ENCODE measurements at places on chromosomes 7 and 10.

DNA sequence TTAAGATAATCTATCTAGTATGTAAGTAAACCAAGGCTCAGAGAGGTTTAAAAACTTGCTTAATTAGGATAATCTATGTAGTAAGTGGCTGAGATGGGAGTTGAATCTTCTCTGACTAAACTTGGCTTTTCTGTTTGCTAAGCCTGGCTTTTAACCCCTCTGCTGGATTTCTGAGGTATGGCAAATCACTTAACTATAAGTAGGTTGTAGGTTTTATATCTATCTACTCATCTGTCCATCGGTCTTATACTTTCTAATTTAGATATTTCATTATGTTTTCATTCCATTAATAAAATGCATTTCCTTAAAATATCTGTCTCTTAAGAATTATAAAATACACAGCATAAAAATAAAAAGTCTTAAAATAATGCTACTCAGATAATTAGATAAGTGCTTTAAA is 59.4 kb downstream of the ST7 start:
- peak; percentile 64 for DNase-seq

DNA sequence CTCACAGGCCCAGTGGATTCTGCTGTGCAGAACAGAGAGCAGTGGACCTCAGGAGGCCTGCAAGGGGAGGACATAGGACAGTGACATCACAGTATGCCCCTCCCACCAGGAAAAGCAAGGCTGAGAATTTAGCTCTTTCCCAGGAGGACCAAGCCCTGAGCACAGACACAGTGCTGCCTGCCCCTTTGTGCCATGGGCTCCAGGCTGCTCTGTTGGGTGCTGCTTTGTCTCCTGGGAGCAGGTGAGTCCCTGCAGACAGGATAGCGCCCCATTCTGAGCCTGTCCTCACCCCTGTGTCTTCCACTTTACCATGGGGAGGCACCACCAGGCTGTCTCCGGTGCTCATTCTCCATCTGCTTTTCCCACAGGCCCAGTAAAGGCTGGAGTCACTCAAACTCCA is 63.0 kb upstream of the PRSS58 start:
- DNase-seq, result no peak

- DNase-seq, result no peak
Measured at GRCh38 chr7:15864626-15864991, 178.1 kb upstream of the MEOX2 start.

- DNase-seq, result no peak
Measured at GRCh38 chr10:71392292-71392691, 4.4 kb upstream of the CDH23 start.

- DNase-seq, result no peak
Measured at GRCh38 chr10:27345455-27345920, 104.9 kb upstream of the ACBD5 start.

DNA sequence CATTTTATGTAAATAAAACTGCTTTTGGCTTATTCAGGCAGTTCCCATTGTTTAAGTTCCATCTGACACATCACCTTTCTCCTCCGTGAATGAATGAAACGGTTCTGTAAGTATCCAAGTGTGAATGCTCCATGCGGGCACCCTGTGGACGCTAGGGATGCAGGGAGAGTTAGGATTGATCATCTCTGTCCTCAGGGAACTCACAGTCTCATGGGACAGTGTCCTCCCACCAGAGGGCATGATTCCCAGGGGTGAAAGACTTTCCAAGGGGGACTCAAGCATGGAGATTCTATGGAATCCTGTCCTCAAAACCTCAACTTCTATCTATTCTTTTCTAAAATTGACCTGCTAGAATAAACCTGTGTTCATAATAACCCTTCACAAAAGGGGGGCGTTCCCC is 98.8 kb downstream of the HECW1 start:
- DNase-seq, result peak; percentile 23

DNA sequence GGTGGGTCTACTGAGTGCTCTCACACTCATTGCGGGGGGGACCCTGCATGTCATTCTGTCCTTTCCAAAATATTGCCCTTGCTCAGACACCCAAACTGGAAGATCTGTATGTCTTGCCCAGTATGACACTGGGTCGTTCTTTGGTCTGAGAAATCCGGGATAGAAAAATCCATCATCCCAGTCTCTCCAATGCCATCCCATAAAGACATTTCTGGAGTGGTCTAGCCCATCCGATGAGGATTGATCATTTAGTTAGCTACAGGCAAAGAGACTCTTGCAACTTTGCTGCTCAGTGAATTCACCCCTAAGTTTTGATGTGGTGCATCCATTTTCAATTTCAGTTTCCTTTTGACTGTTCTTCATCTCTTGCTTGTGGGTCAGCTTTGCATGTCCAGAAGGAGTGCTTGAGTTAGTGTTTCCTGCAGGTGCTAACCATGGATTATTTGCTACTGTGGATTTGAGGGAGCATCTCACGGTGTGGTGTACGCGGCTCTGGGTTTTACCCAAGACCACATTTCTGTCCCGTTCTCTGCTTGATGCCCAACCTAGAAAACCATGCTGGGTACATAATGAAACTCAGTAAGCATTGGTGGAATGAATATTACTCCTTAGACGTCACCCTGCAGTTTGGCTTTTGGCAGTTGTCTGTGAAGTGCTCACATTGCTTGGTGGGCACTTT is 247.0 kb upstream of the MKI67 start:
- no peak for DNase-seq

DNA sequence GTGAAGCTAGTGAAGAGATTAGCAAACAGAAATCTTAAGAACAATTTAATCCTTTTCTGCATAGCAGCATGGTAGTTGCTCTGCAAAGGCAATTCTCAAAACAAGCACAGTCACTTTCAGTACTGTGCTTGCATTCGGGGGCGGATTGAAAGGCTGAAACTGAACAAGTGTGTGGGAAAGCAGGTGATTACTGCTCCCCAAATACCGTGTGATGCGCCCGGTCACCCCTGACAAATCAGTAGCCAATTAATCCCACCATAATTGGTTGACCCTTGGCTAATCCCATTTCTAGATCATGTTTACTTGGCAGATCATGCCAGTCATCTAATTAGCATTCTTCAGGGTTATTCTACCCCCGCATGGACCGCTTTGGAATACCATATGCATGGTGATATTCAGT is 76.5 kb upstream of the ADRB1 start:
- DNase-seq, result no peak

DNA sequence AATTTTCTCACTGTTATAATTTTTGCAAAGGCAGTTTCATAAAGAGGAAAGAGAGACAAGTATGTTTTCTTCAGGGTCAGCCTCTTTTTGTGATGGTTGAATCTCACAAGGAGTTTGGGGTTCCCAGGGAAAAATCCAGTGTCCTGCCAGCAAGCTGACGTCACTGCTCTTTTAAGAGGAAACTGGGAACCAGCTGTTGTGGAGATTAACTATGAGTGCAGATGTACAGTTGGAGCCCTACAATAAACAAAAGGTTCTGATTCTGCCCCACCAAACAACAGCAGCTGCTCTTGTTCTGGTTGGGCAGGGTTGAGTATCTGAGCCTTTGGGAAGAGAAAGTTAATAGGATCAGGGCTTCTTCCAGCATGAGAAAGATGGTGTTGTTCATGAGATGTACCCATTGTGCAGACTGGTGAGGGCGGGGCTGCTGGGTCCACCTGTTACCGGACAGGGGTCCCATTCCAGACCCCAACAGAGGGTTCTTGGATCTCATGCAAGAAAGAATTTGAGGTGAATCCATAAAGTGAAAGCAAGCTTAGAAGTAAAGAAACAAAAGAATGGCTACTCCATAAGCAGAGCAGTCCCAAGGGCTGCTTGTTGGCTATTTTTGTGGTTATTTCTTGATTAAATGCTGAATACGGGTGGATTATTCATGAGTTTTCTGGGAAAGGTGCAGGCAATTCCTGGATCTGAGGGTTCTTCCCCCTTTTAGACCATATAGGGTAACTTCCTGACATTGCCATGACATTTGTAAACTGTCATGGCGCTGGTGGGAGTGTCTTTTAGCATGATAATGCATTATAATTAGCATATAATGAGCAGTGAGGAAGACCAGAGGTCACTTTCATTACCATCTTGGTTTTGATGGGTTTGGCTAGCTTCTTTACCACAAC is 12.5 kb downstream of the PRF1 start:
- DNase-seq, result no peak

DNA sequence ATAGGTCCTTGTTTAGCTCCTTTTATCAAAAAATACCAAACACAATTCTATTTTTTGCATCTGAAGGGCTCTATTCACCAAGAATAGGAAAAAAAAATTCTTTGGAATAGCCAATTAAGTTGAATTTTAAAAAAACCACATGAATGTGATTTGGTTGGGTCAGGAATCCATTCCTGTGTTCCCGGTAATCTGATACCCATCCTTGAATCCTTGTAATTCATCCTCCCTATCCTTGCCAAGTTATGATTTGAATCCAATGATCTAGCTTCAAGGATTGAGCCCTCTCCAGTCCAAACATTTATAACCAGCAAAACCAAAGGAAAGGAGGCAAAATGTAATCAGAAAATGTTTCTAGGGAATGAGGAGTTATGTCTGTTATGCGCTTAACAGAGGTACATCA is 86.6 kb downstream of the CFAP58 start:
- DNase-seq, result no peak

GRCh38 chr7:121267612-121268011 is 61.2 kb upstream of the WNT16 start:
- DNase-seq, result no peak

GRCh38 chr10:88057720-88058119 is 194.3 kb downstream of the PTEN start:
- DNase-seq, result no peak

DNA sequence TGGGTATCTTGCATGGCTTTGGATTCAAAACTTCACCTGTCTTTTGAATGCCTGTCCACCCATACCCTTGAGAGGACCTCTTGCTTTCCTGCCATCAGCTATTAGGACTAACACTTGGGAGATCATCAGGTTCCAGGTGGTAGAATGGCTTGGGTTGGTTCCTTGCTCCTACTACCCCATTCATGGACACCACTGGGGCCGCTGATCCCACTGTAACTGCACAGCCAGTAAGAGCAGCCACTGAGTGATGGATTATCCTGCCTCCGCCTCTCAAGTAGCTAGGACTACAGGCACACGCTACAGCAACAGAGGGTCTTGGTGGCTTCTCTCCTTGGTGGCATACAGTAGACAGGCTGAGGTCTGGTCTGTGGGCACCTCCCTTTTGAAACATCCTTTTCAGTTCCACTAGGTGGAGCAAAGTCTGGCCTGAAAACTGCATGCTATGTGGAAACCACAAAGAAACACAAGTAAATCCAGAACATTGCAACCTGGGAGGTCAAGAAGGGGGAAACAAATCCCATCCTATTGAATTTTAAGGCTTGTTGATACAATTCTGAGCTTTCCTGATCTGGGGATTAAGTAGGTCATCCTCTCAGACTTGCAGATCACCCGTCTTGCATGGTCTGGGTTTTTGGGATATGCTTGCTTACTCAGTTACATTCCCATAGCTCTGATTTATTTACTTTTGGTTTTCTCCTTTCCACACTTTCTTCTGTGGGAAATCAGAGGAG is 9.4 kb downstream of the WBP1L start:
- peak; percentile 73 for DNase-seq

GRCh38 chr7:41930538-41931262 is 227.8 kb upstream of the INHBA start:
- DNase-seq, result peak; percentile 71

DNA sequence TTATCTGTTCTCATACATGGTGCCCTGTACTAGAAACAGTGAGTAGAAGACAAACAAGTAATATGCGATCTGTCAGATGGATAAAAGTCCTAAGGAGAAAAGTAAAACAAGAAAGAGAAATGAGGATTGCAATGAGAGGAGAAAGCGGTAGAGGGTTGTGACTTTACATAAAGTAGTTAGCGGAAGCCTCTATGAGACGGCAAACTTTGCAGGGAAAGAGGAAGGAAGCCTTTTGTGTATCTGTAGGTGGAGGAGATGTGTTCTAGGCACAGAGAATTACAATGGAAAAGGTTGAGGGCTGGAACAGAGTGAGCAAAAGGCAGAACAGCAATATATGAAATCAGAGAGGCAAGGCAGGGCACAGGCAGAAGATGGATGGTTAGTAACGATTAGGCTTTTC is 150.4 kb upstream of the SEMA3E start:
- no peak for DNase-seq

GRCh38 chr7:96720843-96721242 is 11.2 kb upstream of the SEM1 start:
- DNase-seq, result no peak

- DNase-seq, result no peak
Measured at GRCh38 chr10:76887223-76888010, 750.2 kb downstream of the KCNMA1 start.

GRCh38 chr7:116588641-116589594 is 64.1 kb downstream of the CAV1 start:
- DNase-seq, result peak; percentile 84

DNA sequence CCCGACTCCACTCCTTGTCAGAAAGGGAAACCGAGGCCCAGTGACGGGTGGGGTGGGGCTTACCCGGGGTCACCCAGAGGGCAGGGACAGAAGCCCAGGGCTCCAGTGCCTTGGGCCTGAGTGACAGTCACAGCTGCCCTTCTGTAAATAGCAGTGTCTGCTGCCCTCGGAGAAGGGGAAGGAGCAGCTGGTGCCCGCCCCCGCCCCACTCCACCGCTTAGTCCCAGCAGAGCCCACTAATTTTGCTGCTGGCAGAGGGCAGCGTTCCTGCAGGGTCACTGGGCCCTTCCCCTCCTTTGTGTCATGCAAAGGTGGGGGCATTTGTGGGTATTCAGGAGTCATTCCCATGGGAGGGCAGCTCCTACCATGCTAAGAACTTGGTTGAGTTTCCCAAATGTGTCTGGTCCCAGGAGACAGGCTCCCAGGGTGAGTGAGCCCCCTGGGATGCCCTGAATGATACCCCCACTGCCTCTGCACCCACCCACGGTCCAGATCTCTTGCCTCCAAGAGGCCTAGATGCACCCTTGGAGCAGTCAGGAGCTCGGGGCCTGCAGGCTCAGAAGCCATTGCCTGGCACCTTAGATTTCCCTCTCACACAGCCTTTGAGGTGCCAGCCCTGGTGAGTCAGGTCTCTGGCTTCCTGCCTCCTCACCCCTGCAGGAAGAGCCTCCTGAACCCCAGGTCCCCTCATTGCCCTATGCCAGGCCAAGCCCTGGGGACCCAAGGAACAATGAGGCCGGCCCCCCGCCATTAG is 17.2 kb downstream of the SH2B2 start:
- no peak for DNase-seq

- DNase-seq, result no peak
Measured at GRCh38 chr10:865924-866576, 65.5 kb downstream of the LARP4B start.

GRCh38 chr7:1889091-1889490 is 219.0 kb downstream of the ELFN1 start:
- DNase-seq, result no peak

- peak; percentile 26 for DNase-seq
Measured at GRCh38 chr10:119834188-119834587, 38.5 kb downstream of the MCMBP start.

DNA sequence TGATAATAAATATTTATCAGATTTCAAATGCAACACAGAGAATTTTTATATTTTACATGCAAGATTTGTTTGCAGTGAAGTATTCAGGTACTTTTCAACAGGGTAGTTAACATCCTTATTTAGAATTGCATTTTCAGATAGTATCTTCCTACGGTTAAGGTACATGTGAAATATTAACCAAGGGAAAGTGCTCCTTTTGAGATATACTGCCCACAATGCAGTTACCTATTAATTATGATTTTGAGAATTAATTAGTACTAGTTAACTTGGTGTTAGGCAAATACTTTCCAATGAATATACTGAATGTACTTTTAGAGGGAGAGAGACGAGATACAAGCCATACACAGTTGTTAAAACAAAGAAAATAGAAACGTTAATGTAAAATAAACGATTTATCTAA is 206.2 kb upstream of the YAE1 start:
- DNase-seq, result no peak

Measured in ELR (cell line).